Lung (tissue), 17 donors: ENCODE measurements at places on chromosomes 12 and 14. TPM values are rescaled to one million over a fixed set of nuclear protein-coding genes. Genes with fewer than 3 reads are reported as not detected.

DNA sequence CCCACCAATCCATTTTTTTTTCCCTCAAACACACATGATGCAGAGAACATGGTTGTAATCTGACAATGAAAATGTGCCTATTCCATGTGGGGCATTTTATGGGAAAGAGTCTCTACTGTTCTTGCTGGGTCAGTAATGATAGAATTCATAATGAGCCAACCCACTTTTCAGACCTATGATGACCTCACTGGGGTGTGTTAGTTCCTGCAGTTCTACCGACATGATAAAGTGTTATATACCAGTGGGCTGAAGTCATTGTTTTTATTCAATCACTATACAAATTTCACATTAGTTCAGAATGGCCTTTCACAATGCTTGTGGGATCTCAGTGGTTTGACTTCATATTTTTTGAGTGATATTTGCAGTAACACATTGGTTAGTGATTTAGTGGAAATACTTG is 47.5 kb downstream of the PPFIBP1 start:
- no peak for DNase-seq
- H3K4me3 ChIP-seq, result no peak overlapping the region
- H3K27ac ChIP-seq, result peak overlapping the region; percentile 21
- H3K4me1 ChIP-seq, result peaks cover 33% of the 10 kb centered on the region
- no peaks in the 10 kb centered on the region for H3K36me3 ChIP-seq

DNA sequence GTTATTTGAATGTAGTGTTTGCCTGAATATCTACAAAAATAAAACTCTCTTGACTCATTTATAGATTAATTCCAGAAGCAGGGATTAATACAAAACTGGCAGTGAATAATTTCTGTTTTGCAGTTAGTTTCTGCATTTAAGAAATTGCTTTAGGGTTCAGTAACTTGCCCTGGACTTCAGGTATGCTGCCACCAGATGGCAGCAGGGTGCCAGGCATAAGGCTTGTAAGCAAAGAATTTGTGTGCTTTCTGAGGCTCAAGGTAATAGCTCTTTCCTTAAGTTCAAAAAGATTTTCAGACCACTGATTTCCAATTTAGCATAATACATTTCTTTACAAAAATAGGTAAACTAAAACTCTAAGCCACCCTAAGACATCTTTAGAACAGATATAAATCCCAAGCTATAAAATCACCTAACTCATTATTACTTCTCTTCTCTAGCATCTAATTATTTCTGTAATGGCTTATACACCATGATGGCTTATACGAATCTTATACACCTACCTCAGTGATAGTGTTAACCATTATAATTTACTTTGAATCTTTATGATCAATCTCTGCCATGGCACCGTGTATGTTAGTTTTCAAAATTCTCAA is 398.3 kb downstream of the APAF1 start:
- no peaks in the 10 kb centered on the region for H3K36me3 ChIP-seq
- no peak overlapping the region for H3K27ac ChIP-seq
- H3K4me1 ChIP-seq, result no peaks in the 10 kb centered on the region
- peak; percentile 81 for DNase-seq
- H3K4me3 ChIP-seq, result no peak overlapping the region

GRCh38 chr12:120981407-120981941 is 3.1 kb downstream of the HNF1A start:
- no peak for DNase-seq
- no peak overlapping the region for H3K4me3 ChIP-seq
- no peaks in the 10 kb centered on the region for H3K27me3 ChIP-seq
- H3K36me3 ChIP-seq, result no peaks in the 10 kb centered on the region
- no peak overlapping the region for H3K27ac ChIP-seq
- no peaks in the 10 kb centered on the region for H3K4me1 ChIP-seq

DNA sequence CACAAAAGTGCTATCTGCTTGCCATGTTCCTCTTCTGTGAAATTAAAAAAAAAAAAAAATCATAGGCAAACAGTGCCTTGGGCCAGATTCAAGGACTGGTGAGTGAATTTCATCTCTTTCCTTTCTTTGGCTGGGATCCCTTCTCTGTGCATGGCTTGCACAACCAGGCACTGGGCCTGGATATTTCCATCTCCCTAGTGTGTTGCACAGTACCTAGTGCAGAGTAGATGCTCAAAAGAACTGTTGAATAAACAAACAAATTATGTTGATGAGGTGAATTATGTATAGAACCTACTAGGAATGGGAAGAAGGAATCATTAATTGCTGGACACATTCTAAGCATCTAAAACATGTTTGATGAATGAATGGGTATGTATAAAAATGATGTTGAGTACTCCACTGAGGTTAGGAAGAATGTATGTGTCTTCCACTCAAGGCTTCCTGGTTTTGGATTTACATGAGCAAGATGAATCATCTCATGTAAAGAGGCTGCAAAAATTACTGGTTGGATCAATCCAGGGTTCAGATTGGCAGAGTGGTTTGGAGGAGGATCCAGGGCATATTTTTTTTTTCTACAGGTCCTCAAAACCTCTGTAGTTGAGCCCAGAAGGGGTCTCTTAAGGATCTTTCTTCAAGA is 93.2 kb downstream of the EMP1 start:
- no peak overlapping the region for H3K4me3 ChIP-seq
- H3K27ac ChIP-seq, result no peak overlapping the region
- no peaks in the 10 kb centered on the region for H3K27me3 ChIP-seq
- no peaks in the 10 kb centered on the region for H3K4me1 ChIP-seq
- no peaks in the 10 kb centered on the region for H3K36me3 ChIP-seq
- no peak for DNase-seq

GRCh38 chr12:98422359-98422758 is 93.0 kb upstream of the TMPO start:
- no peaks in the 10 kb centered on the region for H3K36me3 ChIP-seq
- no peak overlapping the region for H3K27ac ChIP-seq
- H3K4me1 ChIP-seq, result peaks cover 39% of the 10 kb centered on the region
- no peaks in the 10 kb centered on the region for H3K27me3 ChIP-seq
- DNase-seq, result no peak

DNA sequence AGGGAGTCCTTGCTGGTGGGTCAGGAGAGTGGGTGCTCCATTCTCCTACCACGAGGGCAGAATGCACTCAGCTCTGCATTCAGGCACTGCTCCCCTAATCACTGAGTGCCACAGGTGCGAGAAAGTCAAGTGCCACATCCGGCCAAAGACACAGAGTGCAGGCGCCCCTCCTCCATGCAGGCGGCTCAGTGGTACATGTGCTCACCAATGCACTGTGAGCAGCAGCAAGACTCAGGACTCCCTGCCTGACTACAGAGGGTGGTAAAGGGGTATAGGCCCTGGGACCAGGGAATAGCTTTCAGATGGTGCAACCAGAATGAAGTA is 32.9 kb downstream of the ZFYVE21 start:
- H3K27ac ChIP-seq, result no peak overlapping the region
- no peak for DNase-seq
- H3K27me3 ChIP-seq, result no peaks in the 10 kb centered on the region
- H3K36me3 ChIP-seq, result peaks cover 12% of the 10 kb centered on the region
- no peak overlapping the region for H3K4me3 ChIP-seq

DNA sequence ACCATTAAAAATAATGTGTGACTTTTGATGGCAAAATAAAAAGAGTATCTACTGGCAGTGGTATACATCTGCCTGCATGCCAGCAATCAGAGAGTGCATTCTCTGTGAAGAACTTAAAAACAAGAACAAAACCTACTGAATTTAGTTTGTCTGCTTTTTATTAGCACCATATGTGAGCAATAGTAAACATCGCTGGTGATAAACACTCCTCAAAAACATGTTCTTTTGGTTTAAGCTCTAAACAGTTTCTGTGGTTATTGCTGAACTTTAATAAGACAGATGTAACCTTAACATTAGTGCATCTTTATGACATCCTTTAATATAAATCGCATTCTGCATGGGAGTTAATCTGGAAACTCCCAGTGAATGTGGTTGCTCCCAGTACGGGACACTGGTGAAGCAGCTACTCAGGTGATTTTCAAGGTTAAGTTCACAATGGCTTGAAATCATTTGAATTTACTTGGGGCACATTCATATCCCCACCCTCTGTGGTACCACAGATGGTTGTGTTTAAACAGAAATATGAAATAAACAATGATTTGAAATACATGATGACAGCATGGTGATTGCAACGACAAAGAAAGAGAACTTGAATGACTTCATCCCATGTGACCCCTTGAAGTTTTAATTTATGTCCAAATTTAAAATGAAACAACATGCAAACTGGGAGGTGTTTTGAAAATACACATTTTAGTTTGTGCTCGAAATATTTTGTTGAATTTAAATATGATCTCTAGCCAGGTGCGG is 285.9 kb downstream of the FOXN3 start:
- no peaks in the 10 kb centered on the region for H3K4me1 ChIP-seq
- H3K27ac ChIP-seq, result no peak overlapping the region
- DNase-seq, result no peak
- H3K4me3 ChIP-seq, result no peak overlapping the region
- H3K36me3 ChIP-seq, result no peaks in the 10 kb centered on the region

GRCh38 chr12:14280921-14281320 is 84.6 kb upstream of the ATF7IP start:
- no peak for DNase-seq
- H3K4me3 ChIP-seq, result no peak overlapping the region
- H3K4me1 ChIP-seq, result no peaks in the 10 kb centered on the region
- no peaks in the 10 kb centered on the region for H3K36me3 ChIP-seq

GRCh38 chr14:34340025-34340625 is 121.9 kb downstream of the SPTSSA start:
- no peak overlapping the region for H3K4me3 ChIP-seq
- no peaks in the 10 kb centered on the region for H3K27me3 ChIP-seq
- H3K4me1 ChIP-seq, result no peaks in the 10 kb centered on the region
- DNase-seq, result no peak

GRCh38 chr12:28242496-28243309 is 52.4 kb downstream of the CCDC91 start:
- H3K36me3 ChIP-seq, result no peaks in the 10 kb centered on the region
- no peak overlapping the region for H3K27ac ChIP-seq
- H3K27me3 ChIP-seq, result no peaks in the 10 kb centered on the region
- peaks cover 2% of the 10 kb centered on the region for H3K4me1 ChIP-seq

DNA sequence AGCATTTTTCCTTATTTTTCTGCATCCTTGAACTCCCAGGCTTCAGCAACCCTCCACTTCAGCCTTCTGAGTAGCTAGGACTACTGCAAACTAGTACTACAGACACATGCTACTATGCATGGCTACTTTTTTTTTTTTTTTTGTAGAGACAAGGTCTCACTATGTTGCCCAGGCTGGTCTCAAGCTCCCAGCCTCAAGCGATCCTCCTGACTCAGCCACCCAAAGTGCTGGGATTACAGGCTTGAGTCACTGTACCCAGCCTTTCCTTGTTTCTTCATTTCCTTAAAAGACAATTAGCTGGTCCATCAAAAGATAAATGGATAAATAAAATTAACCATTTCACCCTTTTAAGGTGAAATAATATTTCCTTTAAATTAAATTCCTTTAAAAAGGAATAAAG is 205.8 kb downstream of the SPTSSA start:
- no peaks in the 10 kb centered on the region for H3K27me3 ChIP-seq
- no peak overlapping the region for H3K27ac ChIP-seq
- H3K4me1 ChIP-seq, result no peaks in the 10 kb centered on the region

DNA sequence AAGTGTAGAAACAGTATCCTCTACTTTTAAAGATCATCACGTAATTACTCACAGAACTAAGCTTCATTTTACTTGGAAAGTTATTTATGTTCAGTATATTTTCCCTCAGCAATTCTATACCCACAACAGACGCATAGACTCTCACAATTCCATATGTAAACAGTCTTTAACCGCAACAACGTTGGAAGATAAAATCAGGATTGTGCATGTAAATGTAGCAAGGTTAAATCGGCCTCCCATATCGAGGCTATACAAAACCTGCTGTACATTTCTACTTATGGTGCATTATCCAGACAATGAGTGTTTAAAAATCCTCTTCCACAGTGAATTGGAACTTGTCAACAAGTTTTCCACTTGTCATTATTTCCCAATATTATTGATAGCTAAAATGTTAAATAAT is 581.1 kb downstream of the SLC16A7 start:
- DNase-seq, result no peak
- H3K27me3 ChIP-seq, result no peaks in the 10 kb centered on the region
- no peak overlapping the region for H3K4me3 ChIP-seq
- no peaks in the 10 kb centered on the region for H3K4me1 ChIP-seq

DNA sequence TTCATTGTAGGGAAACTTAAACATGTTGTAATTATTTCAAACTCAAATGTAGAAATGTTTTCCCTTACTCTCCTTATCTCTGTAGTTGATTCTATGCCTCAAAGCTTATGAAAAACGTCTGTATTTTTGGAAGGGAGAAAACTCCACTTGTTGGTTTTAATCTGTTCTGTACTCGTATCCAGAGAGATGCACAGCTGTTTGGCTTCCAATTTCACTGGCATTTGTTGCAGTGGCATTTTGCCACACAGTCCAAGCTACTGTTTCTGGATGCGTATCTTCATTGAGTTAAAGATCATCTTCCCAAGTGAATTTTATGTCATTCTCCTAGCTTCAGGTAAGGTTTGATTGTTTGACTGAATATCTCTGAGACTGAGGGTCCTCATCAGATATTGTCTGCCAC is 481.4 kb downstream of the TRHDE start:
- no peaks in the 10 kb centered on the region for H3K36me3 ChIP-seq
- no peak overlapping the region for H3K27ac ChIP-seq
- peak; percentile 39 for DNase-seq
- no peak overlapping the region for H3K4me3 ChIP-seq
- H3K4me1 ChIP-seq, result no peaks in the 10 kb centered on the region

DNA sequence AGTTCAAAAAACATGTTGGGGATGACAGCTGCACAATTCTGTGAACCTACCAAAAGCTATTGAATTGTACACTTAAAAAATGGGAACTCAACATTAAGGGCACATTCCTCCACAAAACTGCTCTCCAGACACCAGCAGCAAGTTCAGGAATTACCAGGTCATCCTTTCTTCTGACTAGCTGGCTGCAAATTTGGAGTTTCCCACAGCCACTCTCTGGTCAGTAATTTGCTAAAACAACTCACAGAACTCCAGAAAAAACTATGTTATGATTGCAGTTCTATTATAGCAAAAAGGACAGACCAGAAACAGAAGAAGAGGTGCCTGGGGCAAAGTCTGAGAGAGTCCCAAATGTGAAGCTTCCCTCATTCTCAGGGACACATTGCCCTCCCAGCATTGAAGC is 20.1 kb upstream of the PLEKHD1 start:
- H3K4me1 ChIP-seq, result no peaks in the 10 kb centered on the region
- H3K36me3 ChIP-seq, result peaks cover 6% of the 10 kb centered on the region
- no peak overlapping the region for H3K27ac ChIP-seq

Gene RPL10L
- total RNA-seq, result not detected

Gene TESPA1
- 3.1 TPM for total RNA-seq

Gene BMP4
- total RNA-seq, result 13.3 TPM

Gene HOXC6
- 0.71 TPM for total RNA-seq

Gene LRP1-AS
- not detected for total RNA-seq

Gene RAB15
- 16.4 TPM for total RNA-seq

Gene MUCL1
- not detected for total RNA-seq

Gene PZP
- 3.8 TPM for total RNA-seq
